Fibroblast of pulmonary artery (primary cell): ENCODE measurements at places on chromosomes 6 and 20.

- DNase-seq, result peak; percentile 29
Observed at GRCh38 chr6:112502351-112503090, 155.4 kb downstream of the RFPL4B start.

GRCh38 chr6:35298625-35299140 is 1.1 kb downstream of the DEF6 start:
- no peak for DNase-seq

GRCh38 chr6:25083784-25084507 is 148.2 kb upstream of the RIPOR2 start:
- DNase-seq, result no peak

DNA sequence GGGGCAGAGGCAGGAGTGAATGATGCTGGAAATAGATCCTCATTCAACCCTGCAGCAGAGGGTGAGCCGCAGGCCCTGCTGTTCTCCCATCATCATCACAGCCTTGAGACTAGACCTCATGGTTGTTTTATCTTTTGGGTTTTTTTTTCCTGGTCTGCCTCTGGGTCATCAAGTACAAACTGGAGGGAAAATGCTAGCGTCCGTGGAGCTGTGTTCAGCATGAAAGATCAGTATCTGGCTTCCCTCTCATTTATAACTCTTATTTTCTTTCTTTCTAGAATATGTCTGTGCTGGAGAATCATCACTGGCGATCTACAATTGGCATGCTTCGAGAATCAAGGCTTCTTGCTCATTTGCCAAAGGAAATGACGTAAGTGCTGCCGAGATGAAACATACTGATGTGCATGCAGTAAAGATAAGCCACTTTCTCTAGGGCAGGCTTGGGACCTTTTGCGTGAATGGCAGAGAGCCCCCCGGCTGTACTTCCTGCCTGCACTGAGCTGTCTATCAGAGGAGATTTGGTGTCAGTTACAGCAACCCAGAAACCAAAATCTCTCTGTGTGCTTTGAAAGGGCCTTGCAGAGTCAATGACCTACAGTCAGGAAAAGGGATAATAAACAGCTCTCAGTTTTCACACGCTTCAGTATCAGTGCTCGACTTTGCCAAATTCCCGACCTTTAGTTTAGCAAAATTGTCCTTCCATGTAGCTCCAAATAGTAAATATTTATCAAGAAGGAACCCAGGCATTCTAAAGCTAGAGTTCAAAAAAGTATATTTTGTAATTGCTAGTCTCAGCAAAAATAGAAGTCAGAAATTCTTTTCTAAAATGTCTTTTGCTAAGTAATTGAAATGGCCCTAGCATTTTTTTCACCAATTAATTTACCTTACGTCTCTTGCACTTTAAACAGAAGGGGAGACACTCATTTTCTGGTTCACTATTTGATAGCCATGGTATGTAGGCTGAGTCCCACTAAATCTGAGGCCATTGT is 76.3 kb downstream of the MTFR2 start:
- peak; percentile 87 for DNase-seq
